Spinal cord (tissue), 10 donors: ENCODE measurements at places on chromosomes 3 and 15. TPM values are rescaled to one million over a fixed set of nuclear protein-coding genes. Genes with fewer than 3 reads are reported as not detected.

DNA sequence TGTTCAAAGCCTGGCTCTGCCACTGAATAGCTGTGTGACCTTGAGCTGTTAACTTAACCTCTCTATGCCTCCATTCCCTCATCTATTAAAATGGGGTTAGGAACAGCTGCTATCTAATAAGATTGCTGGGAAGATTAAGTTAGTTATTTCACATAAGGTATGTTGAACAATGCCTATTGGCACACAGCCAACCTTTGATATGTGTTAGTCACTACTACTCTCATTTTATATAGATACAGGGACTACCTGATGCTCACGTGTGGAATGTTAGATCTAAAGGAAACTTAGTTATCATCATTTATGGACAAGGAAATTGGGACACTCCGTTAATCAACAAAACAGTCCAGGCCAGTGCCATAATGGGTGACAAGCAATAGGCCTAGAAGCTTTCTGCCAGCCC lies 332.4 kb upstream of the PPP2R3A start:
- DNase-seq: no peak

- peak; percentile 71 for DNase-seq
Observed at GRCh38 chr3:42443819-42444436, 33.5 kb upstream of the LYZL4 start.

DNA sequence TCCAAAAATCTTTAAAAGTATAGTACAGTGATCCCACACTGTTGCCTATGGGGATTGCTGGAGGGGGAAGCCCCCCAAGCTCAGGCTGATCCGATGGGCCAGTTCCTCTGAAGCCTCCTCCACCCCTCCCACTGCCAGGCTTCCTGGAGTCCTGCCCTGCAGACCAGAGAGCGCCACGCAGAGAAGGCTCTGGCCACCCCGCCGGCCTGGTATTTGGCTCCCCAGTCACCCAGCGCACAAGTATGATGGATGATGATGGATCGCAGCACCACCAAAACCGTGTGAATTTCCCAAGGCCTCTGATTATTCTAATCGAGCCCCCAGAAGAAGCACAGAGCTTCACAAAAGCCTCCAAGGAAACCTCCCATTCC lies 259.0 kb downstream of the MECOM start:
- DNase-seq: no peak

DNA sequence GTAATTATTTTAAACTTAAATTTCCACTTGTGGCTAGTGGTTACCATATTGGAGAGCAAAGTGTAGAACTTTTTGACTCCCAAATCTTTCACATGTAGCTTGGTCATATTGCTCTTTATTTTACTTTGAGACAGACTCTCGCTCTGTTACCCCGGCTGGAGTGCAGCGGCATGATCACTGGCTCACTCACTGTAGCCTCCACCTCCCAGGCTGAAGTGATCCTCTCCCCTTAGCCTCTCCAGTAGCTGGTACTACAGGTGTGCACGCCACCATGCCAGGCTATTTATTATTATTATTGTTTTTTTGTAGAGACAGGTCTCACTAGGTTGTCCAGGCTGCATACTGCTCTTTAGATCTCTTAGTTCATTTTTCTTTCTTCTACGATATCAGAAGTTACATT lies 3.9 kb downstream of the FNDC3B start:
- DNase-seq: no peak

Gene DCBLD2
- 27.9 TPM for polyA plus RNA-seq

Gene ANKRD63
- 0.14 TPM for polyA plus RNA-seq

Gene TMEM39A
- polyA plus RNA-seq: 19.9 TPM

Gene ZNF80
- not detected for polyA plus RNA-seq
